Endothelial cell of umbilical vein (primary cell): ENCODE measurements at places on chromosomes 4 and X. TPM values are rescaled to one million over a fixed set of nuclear protein-coding genes. Genes with fewer than 3 reads are reported as not detected.

DNA sequence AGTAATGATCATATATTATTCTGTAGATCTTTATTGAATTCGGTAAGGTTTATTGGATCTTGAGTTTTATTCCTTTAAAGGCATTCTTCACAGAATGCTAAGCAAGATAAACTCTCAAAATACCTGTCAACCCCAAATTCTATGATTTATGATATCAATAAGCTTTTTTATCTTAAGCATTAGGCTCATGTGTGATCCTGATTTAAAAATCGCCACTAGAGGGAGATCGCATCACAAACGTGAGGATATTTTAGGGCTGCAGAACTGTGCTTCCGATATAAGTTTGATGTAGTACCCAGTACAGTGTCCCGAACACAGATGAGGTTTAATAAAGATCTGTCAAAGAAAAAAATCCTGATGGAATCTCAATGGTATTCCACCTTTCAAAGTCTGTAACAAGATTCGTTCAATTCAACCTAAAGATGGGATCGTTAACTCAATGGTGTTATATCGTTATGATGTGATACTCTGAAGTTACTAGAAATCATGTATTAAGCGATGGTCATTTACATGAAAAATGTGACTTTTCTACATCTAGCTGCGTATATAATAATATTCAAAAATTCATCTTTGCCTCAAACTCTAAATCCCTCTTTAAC lies 169.0 kb downstream of the CORIN start:
- no peaks in the 10 kb centered on the region for H3K4me1 ChIP-seq
- H3K36me3 ChIP-seq, result no peaks in the 10 kb centered on the region
- no peak overlapping the region for H3K4me3 ChIP-seq

- H3K4me3 ChIP-seq, result no peak overlapping the region
- no peaks in the 10 kb centered on the region for H3K36me3 ChIP-seq
- no peak overlapping the region for H3K27ac ChIP-seq
- H3K4me1 ChIP-seq, result no peaks in the 10 kb centered on the region
- DNase-seq, result no peak
These were observed 40.1 kb downstream of the BTC start for GRCh38 chr4:74754218-74754617.

DNA sequence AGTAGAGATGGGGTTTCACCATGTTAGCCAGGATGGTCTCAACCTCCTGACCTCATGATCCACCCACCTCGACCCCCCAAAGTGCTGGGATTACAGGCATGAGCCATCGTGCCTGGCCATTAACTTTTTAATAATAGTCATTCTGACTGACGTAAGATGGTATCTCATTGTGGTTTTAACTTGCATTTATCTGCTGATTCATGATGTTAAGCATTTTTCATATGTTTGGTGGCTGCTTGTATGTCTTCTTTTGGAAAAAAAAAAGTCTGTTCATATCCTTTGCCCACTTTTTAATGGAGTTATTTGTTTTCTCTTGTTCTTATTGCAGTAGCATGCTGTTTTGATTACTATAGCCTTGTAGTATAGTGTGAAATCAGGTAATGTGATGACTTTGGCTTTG lies 45.8 kb downstream of the ANXA10 start:
- no peak for DNase-seq
- no peaks in the 10 kb centered on the region for H3K36me3 ChIP-seq
- H3K27ac ChIP-seq, result no peak overlapping the region
- H3K4me3 ChIP-seq, result no peak overlapping the region
- no peaks in the 10 kb centered on the region for H3K27me3 ChIP-seq

DNA sequence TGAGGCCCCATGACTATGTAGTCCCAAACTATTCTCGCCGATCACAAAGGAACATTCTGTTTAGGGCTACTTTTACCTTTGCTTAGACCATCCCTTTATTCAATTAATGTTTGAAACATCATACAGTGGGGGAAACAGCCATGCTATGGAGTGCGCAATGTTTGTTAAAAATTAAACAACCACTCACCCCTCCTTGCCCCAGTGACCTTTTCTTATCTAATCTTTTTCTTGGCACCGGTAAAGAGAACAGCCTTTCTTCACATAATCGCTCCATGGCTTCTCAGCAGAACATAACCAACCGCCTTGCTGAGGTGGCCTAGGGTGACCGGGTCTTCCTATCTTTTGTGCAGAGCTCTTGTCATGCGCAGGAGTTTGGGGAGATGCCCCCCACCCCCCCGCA lies 152.6 kb downstream of the VCX3A start:
- H3K27ac ChIP-seq, result no peak overlapping the region
- no peaks in the 10 kb centered on the region for H3K4me1 ChIP-seq
- no peak for DNase-seq
- H3K4me3 ChIP-seq, result no peak overlapping the region

DNA sequence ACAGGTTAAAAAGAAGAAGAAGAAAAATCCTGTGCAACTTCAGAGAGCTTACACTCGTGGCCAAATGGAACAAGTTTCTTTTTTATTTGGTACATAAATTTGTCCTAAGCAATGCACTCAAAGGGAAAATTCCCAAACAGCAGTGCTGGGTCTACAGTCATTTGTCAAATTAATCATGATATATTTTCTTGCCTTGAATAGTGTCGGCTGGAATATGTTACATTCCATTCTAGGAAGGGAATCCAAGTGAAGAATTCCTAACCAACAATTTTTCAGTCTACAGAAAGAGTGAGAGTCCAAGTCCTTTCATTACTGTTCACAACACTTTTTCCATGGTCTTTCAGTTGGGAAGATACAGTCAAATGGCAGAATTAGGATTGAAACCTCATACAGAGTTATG lies 63.9 kb downstream of the HAND2 start:
- H3K27ac ChIP-seq, result no peak overlapping the region
- no peaks in the 10 kb centered on the region for H3K36me3 ChIP-seq
- H3K4me3 ChIP-seq, result no peak overlapping the region
- no peaks in the 10 kb centered on the region for H3K27me3 ChIP-seq

DNA sequence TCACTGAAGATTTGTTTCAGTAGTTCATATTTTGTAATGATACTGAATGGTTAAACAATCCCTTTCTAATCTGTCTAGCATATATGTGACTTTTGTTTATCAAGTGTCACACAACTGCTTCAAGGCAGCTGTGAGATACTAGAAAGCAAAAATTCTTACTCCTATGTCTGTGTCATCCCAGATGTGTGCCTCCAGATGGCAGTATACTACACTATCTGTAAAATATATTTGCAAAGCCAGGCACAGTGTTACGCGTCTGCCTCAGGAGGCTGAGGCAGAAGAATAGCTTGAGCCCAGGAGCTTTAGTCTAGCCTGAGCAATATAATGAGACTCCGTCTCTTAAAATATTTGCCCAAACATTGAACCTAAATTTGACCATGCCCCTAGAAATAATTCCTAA lies 4.0 kb downstream of the NUDT10 start:
- H3K27ac ChIP-seq, result no peak overlapping the region
- no peak overlapping the region for H3K4me3 ChIP-seq
- peaks cover 4% of the 10 kb centered on the region for H3K27me3 ChIP-seq

GRCh38 chrX:47628982-47629381 lies 748 bp downstream of the CFP start:
- H3K4me3 ChIP-seq, result no peak overlapping the region
- DNase-seq, result no peak
- peaks cover 9% of the 10 kb centered on the region for H3K4me1 ChIP-seq
- no peaks in the 10 kb centered on the region for H3K36me3 ChIP-seq
- H3K27ac ChIP-seq, result no peak overlapping the region

FABP2 gene
- total RNA-seq, result not detected in 2 replicates

- H3K27ac ChIP-seq, result no peak overlapping the region
- H3K27me3 ChIP-seq, result no peaks in the 10 kb centered on the region
- no peaks in the 10 kb centered on the region for H3K4me1 ChIP-seq
- no peak for DNase-seq
- no peaks in the 10 kb centered on the region for H3K36me3 ChIP-seq
These were observed 379.3 kb upstream of the TENM3 start for GRCh38 chr4:181863856-181864255.

NSUN7 gene
- 0.18 and 0.20 TPM in 2 replicates for total RNA-seq

DNA sequence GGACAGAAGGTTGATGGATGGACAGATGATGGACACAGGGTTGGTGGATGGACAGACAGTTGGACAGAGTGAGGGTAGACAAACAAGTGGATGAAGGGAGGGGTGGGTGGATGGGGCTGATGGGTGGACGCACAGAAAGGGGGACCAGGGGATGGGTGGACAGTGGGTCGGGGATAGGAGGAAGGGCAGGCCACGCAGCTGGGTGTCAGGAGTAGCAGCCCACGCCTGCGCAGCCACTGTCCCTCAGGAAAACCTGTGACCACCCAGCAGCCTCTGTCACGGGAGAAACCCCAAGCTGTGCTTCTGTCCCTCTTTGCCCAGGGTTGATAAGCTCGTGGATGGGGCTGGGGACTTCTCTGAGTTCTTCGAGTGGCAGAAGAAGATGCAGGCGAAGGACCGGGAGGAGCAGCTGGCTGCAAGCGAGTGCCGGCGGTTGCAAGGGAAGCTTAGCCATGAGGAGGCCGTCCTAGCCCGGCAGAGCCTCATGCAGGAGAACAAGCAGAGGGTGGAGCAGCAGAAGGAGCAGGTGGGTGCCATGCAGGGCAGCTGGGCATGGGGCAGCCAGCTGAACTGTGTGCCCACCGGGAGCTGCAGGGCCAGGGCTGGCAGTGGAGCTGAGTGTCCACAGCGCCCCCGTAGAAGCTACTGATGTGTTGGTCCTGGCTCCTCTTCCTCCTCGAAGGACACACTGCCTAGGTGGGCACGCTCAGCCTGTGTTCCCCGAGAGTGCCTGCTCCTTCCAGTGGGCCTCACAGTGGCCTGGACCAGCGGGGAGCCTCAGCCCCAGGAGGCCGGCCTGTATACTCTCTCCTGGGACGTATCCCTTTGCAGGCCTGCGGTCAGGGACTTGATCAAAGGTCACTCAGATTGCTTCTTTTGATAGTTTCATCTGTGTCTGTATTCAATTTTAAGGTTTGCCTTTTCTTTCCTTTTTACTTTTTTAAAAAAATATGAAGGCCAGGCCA lies 16.8 kb upstream of the RNF4 start:
- no peak overlapping the region for H3K27ac ChIP-seq
- H3K4me3 ChIP-seq, result no peak overlapping the region
- H3K27me3 ChIP-seq, result no peaks in the 10 kb centered on the region
- H3K4me1 ChIP-seq, result no peaks in the 10 kb centered on the region
- no peaks in the 10 kb centered on the region for H3K36me3 ChIP-seq

GRCh38 chrX:22999696-23000223 lies at the start of gene DDX53:
TSS of gene DDX53 (plus strand) at chrX:22999960. CDS start at chrX:23000058, 98 bp downstream.
- DNase-seq, result no peak
- no peaks in the 10 kb centered on the region for H3K4me1 ChIP-seq
- H3K4me3 ChIP-seq, result no peak within 1 kb of the TSS
- no peaks in the 10 kb centered on the region for H3K36me3 ChIP-seq

- H3K4me1 ChIP-seq, result peaks cover 14% of the 10 kb centered on the region
- H3K36me3 ChIP-seq, result no peaks in the 10 kb centered on the region
- peak overlapping the region; percentile 55 for H3K4me3 ChIP-seq
These were observed 3.6 kb downstream of the MID1IP1 start for GRCh38 chrX:38804682-38805431.

GRCh38 chrX:98379134-98379533 lies 1495.4 kb downstream of the RPA4 start:
- no peaks in the 10 kb centered on the region for H3K27me3 ChIP-seq
- H3K27ac ChIP-seq, result no peak overlapping the region
- H3K36me3 ChIP-seq, result no peaks in the 10 kb centered on the region

DNA sequence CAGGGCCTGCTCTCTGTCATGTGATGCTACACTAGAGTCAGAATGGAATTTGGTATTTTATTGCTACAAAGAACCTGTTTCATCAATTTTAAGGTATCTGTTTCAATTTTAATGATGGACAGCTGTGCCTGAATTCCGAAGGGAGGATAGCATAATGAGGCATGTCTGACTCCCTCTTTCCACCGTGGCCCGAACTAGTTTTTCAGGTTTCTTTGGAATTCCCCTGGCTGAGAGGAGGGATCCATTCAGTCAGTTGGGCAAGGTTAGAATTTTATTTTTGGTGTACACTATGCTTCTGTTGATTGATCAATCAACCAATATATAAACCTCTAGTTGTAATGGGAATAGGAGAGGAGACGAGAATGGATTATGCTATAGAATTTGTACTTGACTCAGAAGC lies 761.8 kb downstream of the FAM133A start:
- no peak for DNase-seq
- no peaks in the 10 kb centered on the region for H3K36me3 ChIP-seq
- no peak overlapping the region for H3K27ac ChIP-seq
- H3K4me3 ChIP-seq, result no peak overlapping the region

- H3K36me3 ChIP-seq, result peaks cover 5% of the 10 kb centered on the region
- no peak overlapping the region for H3K27ac ChIP-seq
- no peak overlapping the region for H3K4me3 ChIP-seq
- no peaks in the 10 kb centered on the region for H3K4me1 ChIP-seq
- no peaks in the 10 kb centered on the region for H3K27me3 ChIP-seq
These were observed 8.1 kb downstream of the MORF4L2 start for GRCh38 chrX:103678199-103678993.

CLIC2 gene
- total RNA-seq, result 0.25 and 0.73 TPM in 2 replicates

BCLAF3 gene
- total RNA-seq, result 5.0 and 5.1 TPM in 2 replicates

DNA sequence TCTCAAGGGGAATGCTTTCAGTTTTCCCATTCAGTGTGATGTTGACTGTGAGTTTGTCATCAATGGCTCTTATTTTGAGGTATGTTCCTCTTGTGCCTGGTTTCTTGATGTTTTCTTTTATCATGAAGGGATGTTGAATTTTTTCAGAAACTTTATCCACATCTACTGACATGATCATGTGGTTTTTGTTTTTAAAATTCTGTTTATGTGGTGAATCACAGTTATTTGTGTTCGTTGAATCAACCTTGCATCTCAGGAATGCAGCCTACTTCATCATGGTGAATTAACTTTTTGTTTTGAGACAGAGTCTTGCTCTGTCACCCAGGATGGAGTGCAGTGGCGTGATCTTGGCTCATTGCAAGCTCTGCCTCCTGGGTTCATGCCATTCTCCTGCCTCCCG lies 263.1 kb upstream of the KLF3 start:
- H3K4me3 ChIP-seq, result no peak overlapping the region
- H3K27me3 ChIP-seq, result peaks cover 7% of the 10 kb centered on the region
- no peaks in the 10 kb centered on the region for H3K4me1 ChIP-seq
- no peak overlapping the region for H3K27ac ChIP-seq
- no peak for DNase-seq

DNA sequence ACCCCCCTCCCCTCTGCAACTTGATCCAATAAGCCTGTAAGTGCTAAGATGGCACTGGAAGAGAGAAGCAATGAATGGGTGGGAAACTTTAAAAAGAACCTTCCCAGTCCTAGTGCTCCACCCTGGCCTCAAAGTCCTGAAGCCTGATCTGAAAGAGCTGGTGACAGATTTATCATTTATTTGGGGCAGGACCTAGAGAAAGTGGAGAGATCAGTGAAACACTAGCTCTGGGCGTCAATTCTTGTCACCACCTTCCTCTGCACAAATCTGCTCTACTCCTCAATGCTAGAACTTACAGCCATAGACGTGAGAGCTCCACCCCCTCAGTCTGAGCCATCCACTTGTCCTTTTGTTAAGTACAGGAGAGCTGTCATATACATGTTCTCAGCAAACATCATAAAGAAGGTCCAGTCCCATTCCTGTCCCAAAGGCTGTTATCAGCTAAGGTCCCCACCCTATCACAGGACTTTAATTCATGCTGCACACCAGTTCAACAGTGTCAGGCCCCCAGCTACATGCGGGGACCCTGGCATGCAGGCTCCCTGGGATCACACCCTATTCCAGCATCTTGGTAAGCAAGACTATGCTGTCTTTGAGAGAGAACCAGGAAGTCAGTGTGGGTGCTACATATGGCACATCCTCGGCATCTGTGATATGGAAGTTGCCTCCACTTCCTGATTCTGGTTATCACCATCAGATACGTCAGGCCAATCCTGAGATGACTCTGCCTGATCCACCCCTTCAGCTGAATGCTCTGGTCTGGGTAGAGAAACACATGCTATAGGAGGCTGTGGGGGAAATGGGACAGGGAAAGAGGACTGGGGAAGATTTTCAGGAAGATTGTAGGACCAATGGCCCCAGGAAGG lies 2.3 kb downstream of the P2RY4 start:
- H3K27ac ChIP-seq, result no peak overlapping the region
- no peak for DNase-seq
- H3K27me3 ChIP-seq, result no peaks in the 10 kb centered on the region
- H3K36me3 ChIP-seq, result no peaks in the 10 kb centered on the region
- H3K4me3 ChIP-seq, result no peak overlapping the region

CLDN22 gene
- total RNA-seq, result not detected in 2 replicates
